ENCODE measurements at places on chromosomes 11 and 22. TPM values are rescaled to one million over a fixed set of nuclear protein-coding genes. Genes with fewer than 3 reads are reported as not detected.

The PPP6R3 gene
- 130 TPM for total RNA-seq

The EIF3M gene
- total RNA-seq, result 466 TPM

The TNRC6B gene
- 36.5 TPM for total RNA-seq

The NTM gene
- 3.2 TPM for total RNA-seq

The PKP3 gene
- 1,016 TPM for total RNA-seq

The TOP3B gene
- total RNA-seq, result 21.2 TPM

The MN1 gene
- 2.0 TPM for total RNA-seq

The POU2AF1 gene
- 0.57 TPM for total RNA-seq

The ATG16L2 gene
- total RNA-seq, result 27.5 TPM

The DNAJB7 gene
- not detected for total RNA-seq

The MMP8 gene
- not detected for total RNA-seq

The NEFH gene
- not detected for total RNA-seq

The IRAG1 gene
- 3.5 TPM for total RNA-seq

The A4GALT gene
- total RNA-seq, result 13.9 TPM

The ZNF195 gene
- total RNA-seq, result 8.7 TPM

The OR56A1 gene
- not detected for total RNA-seq

The ZNHIT2 gene
- 12.4 TPM for total RNA-seq

The MTMR3 gene
- total RNA-seq, result 40.0 TPM

Data from esophagus squamous epithelium (tissue), 5 donors.